PC-3 (cell line): ENCODE measurements at places on chromosomes 7 and 10. TPM values are rescaled to one million over a fixed set of nuclear protein-coding genes. Genes with fewer than 3 reads are reported as not detected.
A peak's percentile ranks its signal among the peaks of the same experiment; 100 is the strongest.

Gene GPR141
- total RNA-seq, result not detected in 2 replicates

DNA sequence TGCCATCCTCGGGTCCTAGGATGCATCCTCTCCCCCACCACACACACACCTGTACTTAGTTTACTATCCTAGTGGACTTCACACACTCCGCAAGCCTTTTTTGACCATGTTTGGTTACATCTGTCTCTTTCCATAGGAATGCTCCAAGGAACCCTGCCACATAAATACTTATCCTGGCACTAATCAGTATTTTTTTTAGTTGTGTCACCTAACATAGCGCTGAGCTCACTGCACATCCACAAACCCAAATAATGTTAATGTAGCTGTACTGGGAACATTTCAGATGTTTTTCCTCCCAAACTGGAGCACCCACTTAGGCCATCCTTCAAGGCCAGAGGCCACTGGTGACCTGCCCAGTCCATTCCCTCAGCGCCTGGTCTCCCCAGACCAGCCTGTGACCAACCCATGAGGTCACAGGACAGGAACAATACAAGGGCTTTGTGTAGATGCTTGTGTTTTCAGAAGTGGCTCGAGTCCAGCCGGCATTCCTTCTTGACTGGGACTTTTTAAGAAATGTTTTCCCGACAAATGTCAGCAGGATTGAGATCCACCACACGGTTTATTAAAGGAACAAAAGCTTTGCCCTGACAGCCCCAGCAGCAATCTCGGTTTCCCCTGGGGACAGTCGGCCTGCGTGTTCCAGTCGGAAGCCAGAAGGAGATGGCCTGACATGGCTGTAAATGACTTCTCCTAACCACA, 181.4 kb downstream of the JCAD start:
- no peak for DNase-seq

GRCh38 chr7:41002741-41003610, 699.9 kb downstream of the INHBA start:
- DNase-seq, result peak; percentile 70

DNA sequence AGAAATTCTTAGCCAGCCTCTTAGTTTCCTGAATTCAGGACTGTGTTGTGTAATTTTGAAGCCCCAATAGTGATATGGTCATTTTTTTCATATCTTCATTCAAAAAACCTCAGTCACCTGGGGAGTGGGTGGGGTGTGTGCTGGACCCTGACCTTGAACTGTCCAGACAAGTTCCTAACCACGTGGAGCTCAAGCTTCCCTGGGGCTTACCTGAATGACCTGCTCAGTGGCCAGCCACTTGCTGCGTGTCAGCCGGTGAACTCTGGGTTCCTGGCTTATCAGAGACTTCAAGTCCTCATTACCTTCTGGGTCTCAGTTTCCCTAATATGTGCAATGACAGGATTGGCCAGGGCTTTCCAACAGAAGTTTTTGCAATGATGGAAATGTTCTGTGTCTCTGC, 27.1 kb downstream of the MGMT start:
- no peak for DNase-seq

- DNase-seq, result no peak
Measured at GRCh38 chr7:138095972-138096935, 20.0 kb downstream of the AKR1D1 start.

GRCh38 chr7:15215616-15216015, 313.1 kb upstream of the DGKB start:
- DNase-seq, result no peak

- no peak for DNase-seq
Measured at GRCh38 chr7:36851382-36851781, 127.1 kb upstream of the AOAH start.

DNA sequence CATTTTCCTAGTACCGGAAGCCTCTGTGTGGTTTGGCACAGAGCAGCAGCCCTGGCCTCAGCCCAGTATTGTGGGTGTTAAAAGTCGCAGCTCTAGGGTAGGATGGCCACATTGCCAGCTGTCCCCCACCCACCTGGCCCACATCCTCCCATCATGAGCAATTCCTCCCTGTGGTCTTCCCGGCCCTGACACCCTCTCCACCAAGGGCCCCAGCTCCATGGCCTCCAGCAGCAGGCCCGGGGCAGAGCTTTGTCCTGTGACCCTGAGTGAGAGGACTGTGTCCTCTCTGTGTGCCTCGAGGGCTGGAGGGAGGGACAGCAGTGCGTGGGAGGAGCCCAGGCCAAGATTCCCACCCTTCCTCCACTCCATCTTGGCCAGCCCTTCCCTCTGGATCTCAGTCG, 93.7 kb downstream of the MYL10 start:
- DNase-seq, result no peak

Gene TSPAN33
- 23.7 and 26.4 TPM in 2 replicates for total RNA-seq

GRCh38 chr7:96322373-96322695, 436 bp upstream of the SLC25A13 start:
- DNase-seq, result no peak

DNA sequence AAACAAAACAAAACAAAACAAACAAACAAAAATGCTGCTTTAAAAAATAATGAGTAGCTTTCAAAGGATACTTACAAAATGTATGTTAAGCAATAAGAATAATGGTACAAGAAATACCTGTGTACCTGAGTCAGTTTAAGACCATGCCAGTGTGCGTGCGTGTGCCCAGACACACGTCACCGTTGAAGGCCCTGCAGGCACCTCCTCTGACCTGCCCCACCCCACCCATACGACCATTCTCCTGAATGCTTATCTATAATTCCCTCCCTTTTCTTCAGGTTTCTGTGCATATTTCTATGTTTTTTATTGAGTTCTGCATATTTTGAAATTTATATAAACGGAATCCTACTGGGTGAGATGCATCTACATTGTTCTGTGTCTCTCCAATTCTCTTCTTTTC, 374.2 kb upstream of the KLF6 start:
- DNase-seq, result no peak

DNA sequence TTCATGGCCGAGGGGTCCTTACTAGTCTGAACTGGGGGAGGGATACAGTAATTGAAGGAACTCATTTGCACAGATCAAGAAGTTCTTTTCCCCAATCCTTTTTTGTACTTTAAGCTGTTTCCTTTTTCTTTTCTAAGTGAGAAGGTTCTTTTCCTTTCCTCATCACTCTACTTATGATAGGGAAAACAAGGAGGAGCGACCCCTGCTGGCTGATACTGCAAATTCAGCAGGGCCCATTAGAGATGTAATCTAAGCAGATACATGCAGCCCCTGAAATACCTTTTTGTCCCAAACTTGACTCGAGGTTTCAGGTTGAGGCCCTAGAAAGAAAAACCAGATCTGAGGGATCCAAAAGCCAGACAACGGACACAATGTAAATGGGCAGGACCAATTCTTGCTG, 305.5 kb downstream of the DNAJB9 start:
- peak; percentile 41 for DNase-seq

Gene EEPD1
- 28.3 and 31.8 TPM in 2 replicates for total RNA-seq

- DNase-seq, result peak; percentile 75
Measured at GRCh38 chr10:95451568-95452524, 109.3 kb downstream of the SORBS1 start.

DNA sequence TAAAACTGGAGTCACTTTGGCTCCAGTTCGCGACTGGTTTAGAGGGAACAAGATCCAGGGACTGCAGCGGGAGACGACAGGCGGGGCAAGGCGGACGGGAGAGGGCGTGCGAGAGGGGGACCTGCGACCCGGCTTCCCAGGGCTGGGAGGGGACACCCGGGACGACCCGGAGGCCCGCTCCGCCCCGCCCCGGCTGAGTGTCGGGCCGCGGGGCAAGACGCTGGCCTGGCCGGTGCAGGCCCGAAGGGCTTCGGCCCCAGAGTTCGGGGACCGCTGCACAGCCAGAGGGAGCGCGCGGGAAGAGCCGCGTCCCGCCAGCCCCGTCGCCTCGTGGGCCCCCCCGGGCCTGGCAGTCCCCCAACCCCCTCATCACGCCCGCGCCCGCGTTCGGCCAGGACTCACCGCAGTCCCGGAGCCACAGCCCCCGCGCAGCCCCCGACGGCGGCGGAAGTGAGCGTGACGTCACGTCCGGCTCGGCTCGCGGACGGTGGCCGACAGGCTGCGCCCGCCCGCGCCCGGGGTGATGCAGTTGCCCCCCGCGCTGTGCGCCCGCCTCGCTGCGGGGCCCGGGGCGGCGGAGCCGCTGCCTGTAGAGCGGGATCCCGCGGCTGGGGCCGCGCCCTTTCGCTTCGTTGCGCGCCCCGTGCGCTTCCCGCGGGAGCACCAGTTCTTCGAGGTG, at the start of the genes TUBGCP2 and ZNF511:
TSS of gene TUBGCP2 (minus strand) at position 452 of the 679 bp plus-strand sequence. CDS start 5,931 bp downstream, outside the sequence.
TSS of gene ZNF511 (plus strand) at position 494 of the 679 bp plus-strand sequence. CDS start at position 524, 30 bp downstream.
- DNase-seq, result peak; percentile 72

Gene SLC13A4
- not detected in 2 replicates for total RNA-seq

Gene DNTT
- not detected in 2 replicates for total RNA-seq

GRCh38 chr7:15557186-15557585, 4.6 kb downstream of the AGMO start:
- no peak for DNase-seq

DNA sequence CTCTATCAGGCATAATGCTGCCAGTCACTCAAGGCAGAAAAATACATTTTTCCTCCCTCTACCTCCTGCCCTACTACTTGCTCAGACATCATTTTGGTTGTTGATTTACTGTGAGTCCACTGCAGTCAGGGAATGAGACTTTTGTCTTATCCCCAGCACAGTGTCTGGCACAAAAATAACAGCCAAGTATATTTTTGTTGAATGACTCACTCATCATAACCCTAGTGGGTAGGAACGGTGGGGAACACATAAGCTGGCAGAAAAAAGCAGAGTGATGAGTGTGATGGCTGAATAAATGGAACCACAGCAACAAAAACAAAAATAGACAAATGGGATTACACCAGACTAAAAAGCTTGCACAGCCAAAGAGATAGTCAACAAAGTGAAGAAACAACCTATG, 65.8 kb upstream of the LAMB4 start:
- no peak for DNase-seq

Gene NPM3
- total RNA-seq, result 117 and 128 TPM in 2 replicates

Gene NFE2L3
- total RNA-seq, result 40.0 and 45.2 TPM in 2 replicates

DNA sequence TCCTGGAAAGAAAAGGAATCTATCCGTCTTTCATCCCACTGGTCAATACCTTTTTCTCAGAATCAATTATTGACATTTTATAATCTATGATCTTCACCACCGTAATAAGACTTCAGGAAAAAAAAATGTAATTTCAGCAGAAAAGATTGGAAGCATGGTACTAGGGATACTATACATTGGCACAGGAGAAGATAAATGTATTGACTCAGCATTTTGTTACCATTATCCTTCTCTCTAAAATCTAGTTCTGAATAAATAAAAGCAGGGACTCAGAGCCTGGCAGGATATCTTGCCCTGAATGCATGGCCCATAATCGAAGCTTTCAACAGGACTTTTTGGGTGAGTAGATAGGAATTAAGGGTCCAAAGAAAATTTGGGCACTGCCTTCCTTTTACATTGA, 120.7 kb downstream of the LRRTM3 start:
- DNase-seq, result no peak

Gene CFAP58
- total RNA-seq, result 0.26 TPM in 1 of 2 replicates, not detected in the other

DNA sequence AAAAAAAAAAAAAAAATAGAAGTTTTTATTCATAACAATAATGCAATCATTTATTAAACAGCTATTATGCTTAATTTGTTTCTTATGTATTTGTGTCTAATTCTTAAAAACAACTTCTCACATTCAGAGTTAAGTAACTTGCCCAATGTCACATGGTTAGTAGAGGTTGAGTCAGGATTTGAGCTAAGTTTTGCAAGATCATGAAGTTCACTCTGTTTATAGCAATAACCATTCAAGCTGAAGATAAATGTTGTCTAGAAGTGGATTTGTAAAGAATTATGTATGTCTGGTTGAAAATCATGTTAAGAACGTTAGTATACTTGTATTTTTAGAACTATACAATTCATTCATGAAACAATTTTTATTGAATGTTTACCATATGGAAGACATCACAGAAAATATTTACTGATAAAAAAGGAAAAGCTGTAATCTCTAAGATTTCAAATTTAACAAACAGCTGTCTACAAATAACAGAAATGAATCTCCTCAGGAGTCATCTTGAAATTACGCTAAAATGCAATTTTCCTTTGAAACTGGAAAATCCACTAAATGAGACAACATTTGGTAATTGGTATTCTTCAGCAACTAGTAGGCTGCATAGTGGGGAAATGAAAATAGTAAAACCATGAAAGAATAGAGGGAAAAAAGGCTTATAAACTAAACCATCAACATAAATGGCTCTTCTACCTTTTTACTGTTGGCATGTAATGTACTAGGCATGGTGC, 70.5 kb upstream of the AHR start:
- no peak for DNase-seq

- no peak for DNase-seq
Measured at GRCh38 chr7:155467846-155468784, 10.2 kb downstream of the EN2 start.

GRCh38 chr10:1531883-1532597, 205.3 kb downstream of the ADARB2 start:
- DNase-seq, result no peak

GRCh38 chr7:132752431-132752830, 176.2 kb upstream of the PLXNA4 start:
- DNase-seq, result peak; percentile 35
